SW 1271 (cell line): ENCODE measurements at places on chromosomes 2 and 18.

- DNase-seq, result no peak
Observed at GRCh38 chr2:11220445-11220844, 65.2 kb downstream of the SLC66A3 start.

GRCh38 chr2:50143822-50144575 is 887.9 kb downstream of the NRXN1 start:
- DNase-seq, result no peak

- DNase-seq, result peak; percentile 15
Observed at GRCh38 chr2:78992451-78992806, 33.1 kb upstream of the REG3G start.

GRCh38 chr2:29597035-29597434 is 324.4 kb downstream of the ALK start:
- DNase-seq, result no peak

DNA sequence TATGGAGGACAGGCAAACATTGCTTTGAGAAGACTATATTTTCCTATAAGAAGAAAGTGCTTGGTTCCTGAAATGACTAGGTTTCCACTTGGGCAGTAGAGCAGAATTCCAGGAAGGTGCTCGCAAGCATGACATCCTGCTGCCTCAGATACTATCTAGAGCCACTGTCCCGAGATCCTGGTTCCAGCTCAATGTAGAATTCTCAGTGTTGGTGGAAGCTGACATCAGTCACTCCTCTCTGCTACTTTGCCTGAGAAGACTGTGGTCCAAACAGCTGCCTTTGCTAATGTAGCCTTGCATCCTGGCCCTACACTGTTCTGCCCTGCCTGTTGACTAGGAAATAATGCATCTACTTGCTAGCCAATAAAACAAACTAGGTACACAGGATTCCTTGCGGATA is 50.0 kb upstream of the ITGA6 start:
- no peak for DNase-seq

GRCh38 chr2:181784556-181784955 is 104.2 kb upstream of the NEUROD1 start:
- peak; percentile 13 for DNase-seq

DNA sequence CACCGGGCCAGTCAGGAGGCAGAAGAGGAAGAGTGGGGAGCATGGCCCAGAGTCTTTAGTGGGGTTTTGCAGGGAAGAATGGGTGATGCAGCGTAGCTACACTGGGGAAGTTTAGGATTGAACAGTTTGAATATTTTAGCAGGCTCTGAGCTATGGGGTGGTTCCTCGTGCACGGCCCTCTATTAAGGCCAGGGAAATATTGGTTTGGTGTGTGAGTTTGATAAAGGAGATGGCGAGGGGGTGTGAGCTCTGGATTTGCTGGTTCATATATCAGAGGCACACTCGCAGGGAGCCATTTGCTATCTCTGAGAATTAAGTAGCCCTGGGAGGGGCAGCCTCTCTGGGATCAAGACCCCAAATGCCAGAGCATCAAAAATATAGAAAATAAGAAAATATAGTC is 50.1 kb downstream of the BOLA3 start:
- DNase-seq, result no peak
